Psoas muscle (tissue), 8 donors: ENCODE measurements at places on chromosomes 2 and 18. TPM values are rescaled to one million over a fixed set of nuclear protein-coding genes. Genes with fewer than 3 reads are reported as not detected.

NOSTRIN gene
- total RNA-seq = 3.7 TPM

ANKRD62 gene
- total RNA-seq = not detected

HRH4 gene
- 0.10 TPM for total RNA-seq

TMBIM1 gene
- 153 TPM for total RNA-seq

DSG4 gene
- not detected for total RNA-seq

CPO gene
- 0.63 TPM for total RNA-seq

SNORC gene
- 0.57 TPM for total RNA-seq

LRP2 gene
- total RNA-seq = 0.02 TPM

PCARE gene
- total RNA-seq = 0.02 TPM

LOXHD1 gene
- total RNA-seq = 0.11 TPM

NFATC1 gene
- 21.0 TPM for total RNA-seq

SDC1 gene
- 0.38 TPM for total RNA-seq

DNA sequence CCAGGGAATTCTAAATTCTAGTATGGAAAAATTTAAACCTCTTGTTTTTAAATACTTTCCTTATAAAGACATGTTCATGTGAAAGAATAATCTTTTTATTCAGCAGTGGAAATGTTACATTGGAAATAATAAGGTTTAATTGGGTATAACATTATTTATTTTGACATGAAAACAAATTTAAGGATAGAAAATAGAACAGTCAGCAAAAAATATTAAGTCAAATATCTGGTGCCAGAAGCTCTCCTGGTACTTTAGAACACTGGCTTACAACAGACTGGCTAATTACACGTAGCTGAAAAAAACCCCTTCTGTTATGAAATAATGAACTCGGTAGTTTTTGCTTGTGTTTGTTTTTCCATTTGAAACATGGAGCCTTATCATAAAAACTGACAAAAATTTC is 447.9 kb downstream of the DSEL start:
- no peaks in the 10 kb centered on the region for H3K4me1 ChIP-seq
- DNase-seq = no peak
- no peaks in the 10 kb centered on the region for H3K36me3 ChIP-seq
- H3K4me3 ChIP-seq = no peak overlapping the region
- H3K27ac ChIP-seq = no peak overlapping the region

DNA sequence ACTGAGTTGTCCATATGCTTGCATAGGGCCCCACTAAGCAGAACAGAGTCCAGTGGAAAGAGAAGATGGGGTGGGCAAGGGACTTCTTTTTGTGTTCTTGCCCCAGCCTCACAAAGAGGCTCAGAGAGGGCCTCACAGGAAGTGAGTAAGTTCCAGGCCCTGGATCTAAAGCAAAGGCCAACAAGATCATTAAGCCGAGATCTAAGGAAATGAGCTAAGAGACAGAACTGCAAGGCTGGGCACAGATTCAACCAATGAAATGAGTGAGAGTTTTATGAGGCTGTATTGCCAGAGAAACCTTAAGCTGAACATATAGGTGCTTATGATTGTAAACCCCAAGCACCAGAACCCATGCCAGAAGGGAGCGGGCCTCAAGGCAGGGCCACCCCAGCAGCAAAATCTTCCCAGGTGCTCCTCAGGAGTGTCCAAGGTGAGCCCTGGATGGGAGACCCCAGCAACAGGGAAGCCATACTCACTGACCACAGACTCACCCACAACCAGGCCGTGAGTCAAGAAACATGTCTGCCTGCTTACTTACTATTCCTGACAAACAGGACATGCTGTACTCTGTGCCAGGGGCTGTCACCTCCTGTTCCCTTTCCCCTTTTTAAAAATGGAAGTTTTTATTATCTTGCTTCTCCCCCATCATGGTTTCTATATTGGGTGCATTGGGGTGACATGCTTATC is 40.2 kb downstream of the SLC14A1 start:
- no peak overlapping the region for H3K4me3 ChIP-seq
- H3K4me1 ChIP-seq = no peaks in the 10 kb centered on the region
- no peak overlapping the region for H3K27ac ChIP-seq
- no peaks in the 10 kb centered on the region for H3K27me3 ChIP-seq

DNA sequence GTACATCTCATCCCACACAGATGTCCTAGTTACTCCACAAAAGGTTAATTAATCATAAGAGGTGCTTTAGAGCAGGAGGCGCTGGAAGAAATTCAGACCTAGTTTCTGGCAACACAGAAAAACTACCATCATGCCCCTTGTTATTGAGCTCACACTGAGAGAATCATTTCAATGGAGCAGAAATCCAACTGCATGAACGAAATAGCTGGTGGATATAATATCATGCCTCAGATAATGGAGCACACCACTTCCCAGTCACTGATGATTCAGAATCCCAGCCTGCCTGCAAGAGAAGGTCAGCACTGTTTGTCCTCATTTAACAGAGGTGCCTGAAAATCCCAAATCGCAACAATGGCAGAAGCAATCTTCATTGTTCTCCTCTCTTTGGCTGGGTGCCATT is 125.8 kb upstream of the CREB1 start:
- DNase-seq = no peak
- no peak overlapping the region for H3K4me3 ChIP-seq
- H3K4me1 ChIP-seq = no peaks in the 10 kb centered on the region
- no peaks in the 10 kb centered on the region for H3K27me3 ChIP-seq
- H3K27ac ChIP-seq = no peak overlapping the region
- H3K36me3 ChIP-seq = no peaks in the 10 kb centered on the region

DNA sequence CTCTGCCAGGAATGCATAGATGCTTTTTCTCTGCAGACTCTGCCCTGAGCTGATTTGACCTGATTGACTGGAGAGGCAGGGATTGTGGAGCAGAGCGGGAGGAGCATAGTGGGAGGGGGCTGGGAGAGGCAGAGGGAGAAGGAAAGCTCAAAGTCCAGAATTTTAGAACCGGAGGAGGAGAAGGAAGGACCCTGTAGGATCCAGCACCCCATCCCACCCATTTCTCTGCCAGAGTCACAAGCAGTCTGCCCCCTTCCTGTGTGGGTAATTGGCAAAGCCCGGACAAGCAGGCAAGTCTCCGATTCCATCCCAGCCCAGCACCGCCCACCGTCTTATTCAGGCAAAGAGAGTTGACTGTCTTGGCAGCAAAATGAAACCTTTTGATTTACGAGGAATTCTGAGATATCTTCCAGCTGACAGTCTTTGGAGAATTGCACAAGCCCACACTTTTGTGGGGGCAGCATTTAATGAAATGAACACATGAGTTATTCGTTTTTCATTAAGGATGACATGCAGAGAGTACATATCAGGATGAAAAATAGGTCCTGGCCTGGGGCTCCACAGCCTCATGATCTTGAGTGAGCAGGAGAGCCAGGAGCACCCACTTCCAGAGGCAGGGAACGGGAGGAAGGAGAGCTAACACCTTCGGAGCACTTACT is 103.1 kb downstream of the MCFD2 start:
- H3K27me3 ChIP-seq = no peaks in the 10 kb centered on the region
- DNase-seq = peak; percentile 78
- no peak overlapping the region for H3K4me3 ChIP-seq
- H3K27ac ChIP-seq = peak overlapping the region; percentile 72
- peaks cover 24% of the 10 kb centered on the region for H3K4me1 ChIP-seq

DNA sequence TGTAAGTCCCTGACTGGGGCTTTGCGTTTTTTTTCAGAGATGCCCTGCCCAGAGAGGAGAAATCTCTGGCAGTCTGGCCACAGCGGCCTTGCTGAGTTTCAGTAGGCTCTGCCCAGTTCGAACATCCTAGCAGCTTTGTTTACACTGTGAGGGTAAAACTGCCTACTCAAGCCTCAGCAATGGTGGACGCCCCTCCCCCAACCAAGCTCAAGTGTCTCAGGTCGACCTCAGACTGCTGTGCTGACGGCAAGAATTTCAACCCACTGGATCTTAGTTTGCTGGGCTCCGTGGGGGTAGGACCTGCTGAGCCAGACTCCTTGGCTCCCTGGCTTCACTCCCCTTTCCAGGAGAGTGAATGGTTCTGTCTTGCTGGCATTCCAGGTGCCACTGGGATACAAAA is 31.7 kb downstream of the L3MBTL4 start:
- DNase-seq = no peak
- H3K36me3 ChIP-seq = no peaks in the 10 kb centered on the region
- no peak overlapping the region for H3K4me3 ChIP-seq
- H3K27me3 ChIP-seq = no peaks in the 10 kb centered on the region
- H3K4me1 ChIP-seq = no peaks in the 10 kb centered on the region
- H3K27ac ChIP-seq = no peak overlapping the region

- H3K36me3 ChIP-seq = no peaks in the 10 kb centered on the region
- H3K4me1 ChIP-seq = peaks cover 10% of the 10 kb centered on the region
- H3K4me3 ChIP-seq = no peak overlapping the region
- no peak for DNase-seq
- no peak overlapping the region for H3K27ac ChIP-seq
These were observed 82.1 kb downstream of the TMEM182 start for GRCh38 chr2:102843764-102844443.

DNA sequence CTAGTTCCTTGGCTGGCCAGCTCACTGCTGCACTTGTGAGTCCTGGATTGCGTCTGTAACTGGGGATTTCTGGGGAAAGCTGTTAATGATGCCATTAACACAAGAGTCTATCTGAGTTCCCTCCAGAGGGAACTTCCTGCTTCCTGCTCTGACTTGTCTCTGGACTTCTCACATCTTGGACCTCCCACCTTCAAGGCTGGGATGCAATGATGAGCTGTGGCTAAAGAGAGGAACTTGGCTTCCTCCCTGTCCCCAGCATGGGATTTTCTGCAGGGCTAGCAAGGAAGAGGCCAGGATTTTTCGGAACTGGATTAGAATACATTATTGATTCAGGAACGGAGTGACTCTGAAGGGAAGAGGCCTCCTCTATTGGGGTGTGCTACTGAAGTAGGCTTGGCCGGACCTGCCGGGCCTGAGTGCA is 155.5 kb downstream of the CLIP4 start:
- H3K27ac ChIP-seq = no peak overlapping the region
- no peaks in the 10 kb centered on the region for H3K36me3 ChIP-seq
- H3K4me3 ChIP-seq = no peak overlapping the region
- no peaks in the 10 kb centered on the region for H3K4me1 ChIP-seq
- no peaks in the 10 kb centered on the region for H3K27me3 ChIP-seq
- no peak for DNase-seq

DNA sequence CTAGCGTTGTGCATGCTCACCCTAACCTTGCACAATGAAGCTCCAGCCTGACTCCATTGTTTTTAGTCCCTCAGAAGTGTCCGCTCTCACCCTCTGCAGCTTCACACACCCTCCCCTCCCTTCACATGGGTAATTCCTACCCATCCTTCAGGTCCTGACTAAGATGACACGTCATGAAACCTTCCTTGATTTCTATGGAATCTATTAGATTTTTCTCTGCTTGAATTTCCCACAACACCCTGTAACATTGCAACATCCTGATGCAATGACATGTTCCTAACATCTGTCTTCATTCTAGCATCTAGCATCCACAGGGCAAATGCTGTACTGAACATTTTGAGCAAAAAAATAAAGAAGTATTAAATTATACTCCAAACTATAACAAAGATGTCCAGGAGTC is 77.0 kb upstream of the PID1 start:
- no peak overlapping the region for H3K4me3 ChIP-seq
- no peaks in the 10 kb centered on the region for H3K36me3 ChIP-seq
- DNase-seq = no peak
- H3K4me1 ChIP-seq = no peaks in the 10 kb centered on the region
